ENCODE measurements at places on chromosomes 13 and 19.
A peak's percentile ranks its signal among the peaks of the same experiment; 100 is the strongest.

DNA sequence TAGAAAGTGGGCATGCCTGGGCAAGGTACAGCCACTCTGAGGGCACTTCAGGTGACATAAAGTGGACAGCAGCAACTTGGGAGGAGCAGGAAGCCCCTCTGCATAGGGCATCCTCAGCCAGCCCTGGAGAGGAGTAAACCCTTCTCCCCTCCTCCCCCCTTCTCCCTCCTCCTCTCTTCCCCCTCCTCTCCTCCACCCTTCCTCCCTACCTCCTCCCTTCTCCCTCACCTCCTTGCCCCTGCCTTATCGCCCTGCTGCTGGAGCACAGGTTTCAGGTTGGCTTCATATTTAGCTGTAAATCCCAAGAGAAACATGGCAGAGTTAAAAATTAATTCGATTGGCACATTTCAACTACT lies 30.5 kb upstream of the ATP12A start:
- no peak for DNase-seq

- no peak for DNase-seq
Observed at GRCh38 chr19:1282588-1283206, 3.0 kb upstream of the EFNA2 start.

GRCh38 chr19:12156223-12157058 lies at the start of gene ZNF625:
TSS of gene ZNF625 (minus strand) at chr19:12156734. CDS start at chr19:12156558, 176 bp downstream.
- DNase-seq: peak; percentile 46

GRCh38 chr13:46124967-46125933 lies 20.4 kb upstream of the CPB2 start:
- DNase-seq: no peak

- no peak for DNase-seq
Observed at GRCh38 chr19:18718015-18718526, 34.6 kb downstream of the CRTC1 start.

DNA sequence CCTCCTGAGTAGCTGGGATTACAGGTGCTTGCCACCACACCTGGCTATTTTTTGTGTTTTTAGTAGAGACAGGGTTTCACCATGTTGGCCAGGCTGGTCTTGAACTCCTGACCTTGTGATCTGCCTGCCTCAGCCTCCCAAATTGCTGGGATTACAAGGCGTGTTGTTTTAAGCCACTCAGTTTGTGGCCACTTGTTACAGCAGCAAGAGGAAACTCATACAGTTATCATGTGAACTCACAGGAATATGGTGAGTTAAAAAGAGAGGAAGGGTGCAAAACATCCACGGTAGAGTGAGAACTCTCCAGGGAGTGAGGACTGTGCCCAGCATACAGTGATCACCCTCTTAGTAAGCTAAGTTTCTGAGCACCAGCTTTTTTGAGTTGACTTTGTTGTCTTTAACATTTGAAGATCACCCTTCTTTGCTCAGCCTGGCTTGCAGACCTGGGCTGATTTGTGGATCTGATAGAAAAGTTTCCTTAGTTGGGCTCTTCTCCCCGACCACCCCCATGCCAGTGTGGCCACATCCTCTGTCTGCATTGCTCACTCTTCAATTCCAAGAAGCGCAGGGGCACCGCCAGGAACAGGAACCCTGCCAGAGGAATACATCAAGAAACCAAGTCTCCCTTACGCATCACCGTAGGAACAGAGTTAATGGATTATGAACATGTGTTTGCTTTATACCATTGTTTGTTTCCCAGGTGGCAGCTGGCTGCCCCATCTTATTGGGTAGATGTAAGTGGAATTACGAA lies 16.0 kb downstream of the ALOX5AP start:
- DNase-seq: no peak

DNA sequence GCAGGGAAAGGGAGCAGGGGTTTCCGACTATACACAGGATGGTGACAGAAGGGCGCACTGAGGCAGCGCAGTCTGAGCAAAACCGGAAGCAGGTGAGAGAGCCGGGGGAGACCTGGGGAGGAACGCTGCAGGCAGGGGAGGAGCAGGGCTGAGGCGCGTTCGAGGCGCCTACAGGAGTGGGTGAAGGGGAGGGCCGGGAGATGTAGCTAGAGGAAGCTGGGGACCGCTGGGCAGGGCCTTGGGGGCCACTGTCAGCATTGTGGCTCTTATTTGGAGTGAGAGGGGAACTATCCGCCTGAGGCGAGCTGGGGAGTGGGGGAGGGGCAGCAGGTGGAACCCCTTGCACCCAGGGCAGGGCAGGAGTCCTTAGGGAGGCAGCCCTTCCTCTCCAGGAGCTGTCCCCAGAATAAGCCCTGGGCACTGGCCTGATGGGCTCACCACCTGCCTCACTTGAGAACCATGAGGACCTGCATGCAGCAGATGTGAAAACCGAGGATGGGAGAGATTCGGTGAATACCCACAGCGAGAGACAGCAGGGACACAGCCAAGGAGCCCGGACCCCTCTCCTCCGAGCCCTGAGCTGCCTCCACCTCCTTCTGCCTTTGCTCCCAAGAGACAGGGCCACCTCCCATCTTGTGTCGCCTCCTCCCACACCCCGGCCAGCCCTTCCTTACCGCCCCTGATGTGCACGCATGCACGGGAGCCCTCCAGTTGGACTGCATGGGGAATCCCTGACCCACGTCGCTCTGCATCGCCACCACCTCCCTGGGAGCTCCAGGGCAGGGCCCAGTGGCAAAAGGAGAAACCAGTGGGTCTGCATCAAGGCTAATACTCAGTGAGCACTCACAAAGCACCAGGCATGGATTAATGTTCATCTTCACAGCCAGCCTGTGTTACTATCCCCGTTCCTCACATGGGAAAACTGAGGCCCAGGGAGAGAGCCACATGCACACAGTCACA lies 10.3 kb downstream of the AKT2 start:
- no peak for DNase-seq

DNA sequence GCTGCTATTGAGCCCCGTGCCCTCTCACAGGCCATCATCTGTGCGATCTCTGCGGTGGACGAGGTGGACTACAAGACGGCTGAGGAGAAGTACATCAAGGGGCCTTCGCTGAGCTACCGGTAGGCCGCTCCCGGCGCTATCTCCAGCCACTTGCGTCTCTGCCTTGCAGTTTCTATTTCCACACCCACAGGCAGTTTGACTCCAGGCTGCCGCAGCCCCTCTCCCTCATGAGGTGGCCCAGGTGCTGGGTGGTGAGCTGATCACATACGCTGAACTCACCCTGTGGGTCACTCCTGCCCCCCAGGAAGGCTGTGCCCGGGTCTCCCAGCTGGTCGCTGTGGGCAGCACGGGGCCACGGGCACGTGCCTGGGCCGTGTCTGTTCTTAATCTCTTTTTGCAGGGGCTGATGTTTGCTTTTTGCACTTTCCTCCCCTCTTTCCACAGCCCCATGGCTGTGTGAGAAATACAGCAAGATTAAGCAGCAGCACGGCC lies 10.6 kb upstream of the NDUFS7 start:
- DNase-seq: no peak

DNA sequence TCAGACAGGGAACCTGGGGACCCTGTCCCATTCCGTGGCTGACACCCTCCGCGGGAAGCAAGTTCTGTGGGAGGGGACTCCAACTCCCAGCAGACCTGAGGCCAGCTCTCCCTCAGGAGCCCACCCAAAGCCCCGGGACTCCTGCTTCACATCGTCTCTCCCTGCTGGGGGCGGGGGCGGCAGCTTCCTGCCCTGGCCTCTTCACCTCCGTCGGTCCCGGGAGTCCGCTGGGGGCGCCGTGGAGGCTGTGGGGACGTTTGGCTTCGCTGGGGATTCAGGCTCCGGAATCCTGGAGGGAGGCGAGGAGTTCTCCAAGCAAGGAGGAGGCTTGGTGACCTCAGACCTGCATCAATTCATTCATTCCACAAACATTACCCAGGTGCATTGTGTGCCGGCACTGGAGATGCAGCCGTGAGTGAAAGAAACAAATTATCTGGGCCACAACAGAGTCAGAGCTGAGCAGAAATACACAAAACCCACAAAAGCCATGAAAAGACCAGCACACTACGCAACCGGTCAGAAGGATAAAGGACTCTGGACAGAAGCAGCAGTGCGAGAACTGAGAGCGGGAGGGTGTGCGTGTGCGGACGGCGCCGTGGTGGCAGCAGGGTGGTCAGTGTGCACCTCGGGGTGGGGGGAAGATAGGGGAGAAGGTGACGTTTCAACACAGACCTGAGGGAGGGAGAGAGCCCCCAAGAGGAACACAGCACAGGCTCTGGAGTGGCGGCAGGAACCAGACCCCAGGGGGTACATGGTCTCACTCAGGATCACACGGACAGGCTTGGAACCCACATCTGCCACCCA lies 19.0 kb downstream of the EPS8L1 start:
- no peak for DNase-seq

- no peak for DNase-seq
Observed at GRCh38 chr19:35718345-35719041, 690 bp downstream of the KMT2B start.

- DNase-seq: no peak
Observed at GRCh38 chr13:30366088-30366487, 56.2 kb upstream of the UBE2L5 start.

DNA sequence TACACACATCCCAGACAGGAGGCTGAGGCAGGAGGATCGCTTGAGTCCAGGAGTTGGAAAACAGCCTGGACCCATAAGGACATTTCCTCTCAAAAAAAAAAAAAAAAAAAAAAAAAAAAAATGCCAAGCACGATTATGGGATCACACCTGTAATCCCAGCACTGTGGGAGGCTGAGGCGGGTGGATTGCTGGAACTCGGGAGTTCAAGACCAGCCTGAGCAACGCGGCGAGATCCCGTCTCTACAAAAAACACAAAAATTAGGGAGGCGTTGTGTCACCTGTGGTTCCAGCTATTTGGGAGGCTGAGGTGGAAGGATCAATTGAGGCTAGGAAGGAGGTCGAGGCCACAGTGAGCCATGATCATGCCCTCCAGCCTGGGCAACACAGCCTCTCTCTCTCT lies 973 bp upstream of the OCEL1 start:
- no peak for DNase-seq

- no peak for DNase-seq
Observed at GRCh38 chr19:6020166-6020882, 42.4 kb upstream of the RANBP3 start.

DNA sequence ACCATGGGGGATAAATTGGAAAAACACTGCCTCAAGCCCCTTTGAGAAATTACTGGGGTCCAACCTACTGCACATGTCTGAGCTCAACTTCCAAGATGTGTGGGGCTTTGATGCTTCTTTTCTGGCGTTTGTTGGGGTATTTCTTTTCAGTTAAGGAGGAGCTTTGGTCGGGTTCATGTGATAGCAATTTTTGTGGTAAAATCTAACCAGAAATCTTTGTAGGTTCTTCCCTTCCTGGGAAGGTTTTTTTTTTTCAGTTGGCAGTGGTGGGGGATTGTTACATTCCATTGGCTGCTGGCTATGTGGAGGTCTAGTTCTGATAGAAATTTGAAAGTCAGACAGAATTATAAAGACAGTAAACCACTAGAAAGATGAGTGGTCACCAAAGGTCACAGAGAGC lies 327.8 kb downstream of the ATP8A2 start:
- DNase-seq: no peak

DNA sequence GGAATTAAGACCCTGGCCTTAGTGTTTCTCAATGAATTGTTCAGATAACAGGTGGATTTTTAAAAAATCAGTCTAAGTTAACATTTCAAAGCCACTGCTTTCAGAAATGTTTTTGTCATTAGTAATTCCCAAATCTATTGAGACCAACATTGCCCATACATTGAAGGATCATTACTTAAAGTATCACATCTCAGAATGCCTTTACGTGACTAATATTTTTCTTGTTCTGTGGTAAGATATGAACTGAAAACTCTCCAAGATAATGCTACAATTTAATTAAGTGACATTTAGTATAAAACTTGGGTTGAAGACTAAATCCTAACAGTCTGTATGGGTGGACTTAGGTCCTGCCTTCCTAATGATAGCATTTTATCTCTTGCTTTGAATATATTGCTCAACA lies 59.4 kb upstream of the POSTN start:
- no peak for DNase-seq

- no peak for DNase-seq
Observed at GRCh38 chr13:83311886-83312577, 570.2 kb downstream of the SLITRK1 start.

Data from non-pigmented ciliary epithelial cell (primary cell).